ENCODE measurements at places on chromosomes 13 and 19.

DNA sequence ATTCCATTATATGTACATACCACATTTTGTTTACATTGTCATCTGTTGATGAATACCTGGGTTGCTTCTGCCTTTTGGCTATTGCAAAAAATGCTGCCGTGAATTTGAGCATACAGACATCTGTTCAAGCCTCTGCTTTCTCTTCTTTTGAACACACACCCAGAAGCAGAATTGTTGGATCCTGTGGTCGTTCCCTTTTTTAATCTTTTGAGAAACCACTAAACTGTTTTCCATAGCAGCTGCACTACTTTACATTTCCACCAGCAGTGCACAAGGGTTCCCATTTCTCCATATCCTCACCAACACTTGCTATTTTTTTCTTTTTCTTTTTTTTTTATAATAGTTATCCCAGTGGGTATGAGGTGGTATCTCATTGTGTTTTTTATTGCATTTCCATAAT lies 123.5 kb downstream of the TEX29 start:
- DNase-seq, result no peak

DNA sequence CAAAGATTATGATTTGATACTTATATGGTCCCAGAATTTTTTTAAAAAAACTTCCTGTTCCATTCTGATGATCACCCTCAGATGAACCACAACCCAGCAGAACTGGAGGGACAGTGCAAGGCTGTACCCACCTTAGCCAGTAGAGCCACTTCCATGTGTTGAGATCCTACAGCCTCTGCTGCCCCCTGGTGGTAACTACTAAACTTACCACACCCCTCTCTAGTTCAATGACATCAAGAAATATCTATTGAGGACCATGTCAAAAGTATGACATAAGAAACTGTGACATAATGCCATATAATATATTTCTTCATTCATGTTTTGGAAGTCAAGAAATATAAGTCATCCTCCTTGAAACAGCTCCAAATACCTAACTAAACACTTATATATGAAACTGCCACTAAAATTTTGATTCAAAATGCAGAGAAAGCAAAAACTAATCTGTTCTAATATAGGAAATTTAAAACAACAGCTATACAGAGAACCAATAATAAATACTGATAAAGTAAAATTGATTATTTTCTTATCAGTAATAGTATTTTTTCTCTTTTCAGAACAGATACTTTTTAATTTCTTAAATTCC lies 412.6 kb downstream of the KCTD12 start:
- peak; percentile 76 for DNase-seq

GRCh38 chr13:22082030-22082429 lies 411.2 kb downstream of the FGF9 start:
- DNase-seq, result no peak

DNA sequence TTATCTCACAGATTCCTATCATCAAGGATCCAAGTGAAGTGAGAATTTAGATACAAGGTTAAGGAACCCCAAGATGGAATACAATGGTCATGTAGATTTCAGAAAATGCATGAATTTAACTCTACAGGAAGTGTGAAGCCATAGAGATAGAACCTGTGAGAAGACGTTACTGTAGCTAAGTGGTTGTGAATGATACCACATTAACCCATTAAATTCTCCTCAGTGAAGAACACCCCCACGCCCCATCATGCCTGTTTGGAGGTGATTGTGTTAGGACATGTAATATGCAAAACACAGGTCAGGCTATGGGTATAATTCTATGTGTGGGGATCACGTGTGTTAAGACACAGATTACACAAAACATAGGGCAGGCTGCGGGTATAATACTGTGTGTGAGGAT lies 1166.7 kb downstream of the EFNB2 start:
- DNase-seq, result no peak

- no peak for DNase-seq
Observed at GRCh38 chr19:18399008-18399407, 1.6 kb upstream of the LRRC25 start.

DNA sequence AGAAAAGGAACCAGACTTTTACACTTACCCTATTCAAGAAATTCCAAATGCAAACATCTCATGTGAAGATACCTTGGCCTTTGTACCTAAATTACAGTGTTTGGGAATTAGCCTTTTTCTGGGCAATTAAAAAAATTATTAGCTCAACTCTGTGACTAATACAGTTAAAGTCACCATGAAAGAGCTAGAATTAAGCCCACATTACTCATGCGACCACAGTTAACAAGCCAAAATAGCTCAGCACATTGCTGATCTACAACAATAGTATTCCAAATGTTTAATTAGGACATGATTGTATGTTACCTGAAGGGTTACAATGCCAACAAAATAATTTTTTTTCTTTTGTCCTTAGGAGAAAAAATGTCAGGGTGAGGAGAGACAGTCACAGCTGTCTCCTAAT lies 263.6 kb upstream of the GPC6 start:
- no peak for DNase-seq

GRCh38 chr19:14085309-14085995 lies at the start of gene C19orf67:
Gene C19orf67, minus strand, starts transcription at chr19:14085783. Its CDS starts 156 bp downstream, at chr19:14085627.
- no peak for DNase-seq

DNA sequence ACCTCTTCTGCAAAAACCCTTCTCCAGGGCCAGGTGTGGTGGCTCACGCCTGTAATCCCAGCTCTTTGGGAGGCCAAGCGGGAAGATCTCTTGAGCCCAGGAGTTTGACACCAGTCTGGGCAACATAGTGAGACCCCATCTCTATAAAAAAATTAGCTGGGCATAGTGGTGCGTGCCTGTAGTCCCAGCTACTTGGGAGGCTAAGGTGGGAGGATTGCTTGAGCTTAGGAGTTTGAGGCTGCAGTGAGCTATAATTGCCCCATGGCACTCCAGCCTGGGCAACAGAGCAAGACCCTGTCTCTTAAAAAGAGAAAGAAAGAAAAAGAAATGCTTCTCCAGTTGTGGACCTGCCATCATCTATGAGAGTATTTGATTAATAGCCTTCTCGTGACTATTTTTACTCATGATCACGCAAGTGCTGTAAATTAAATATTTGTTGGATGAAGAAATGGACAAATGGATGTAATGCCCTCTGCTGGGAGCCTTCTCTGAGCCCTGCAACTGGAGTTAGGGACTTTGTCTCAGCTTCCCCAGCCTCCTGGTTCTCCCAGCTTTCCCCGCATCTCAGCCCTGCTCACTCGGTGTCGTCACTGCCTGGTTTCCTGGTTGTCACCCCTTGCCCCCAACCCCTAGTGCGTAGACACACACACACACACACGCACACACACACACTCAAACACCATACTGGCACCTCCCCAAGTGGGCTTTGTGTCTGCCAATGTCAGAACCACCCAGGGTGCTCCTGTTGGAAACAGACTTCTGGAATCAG lies 12.2 kb downstream of the WIZ start:
- DNase-seq, result no peak

GRCh38 chr13:44809190-44809589 lies 180.1 kb downstream of the NUFIP1 start:
- DNase-seq, result no peak

DNA sequence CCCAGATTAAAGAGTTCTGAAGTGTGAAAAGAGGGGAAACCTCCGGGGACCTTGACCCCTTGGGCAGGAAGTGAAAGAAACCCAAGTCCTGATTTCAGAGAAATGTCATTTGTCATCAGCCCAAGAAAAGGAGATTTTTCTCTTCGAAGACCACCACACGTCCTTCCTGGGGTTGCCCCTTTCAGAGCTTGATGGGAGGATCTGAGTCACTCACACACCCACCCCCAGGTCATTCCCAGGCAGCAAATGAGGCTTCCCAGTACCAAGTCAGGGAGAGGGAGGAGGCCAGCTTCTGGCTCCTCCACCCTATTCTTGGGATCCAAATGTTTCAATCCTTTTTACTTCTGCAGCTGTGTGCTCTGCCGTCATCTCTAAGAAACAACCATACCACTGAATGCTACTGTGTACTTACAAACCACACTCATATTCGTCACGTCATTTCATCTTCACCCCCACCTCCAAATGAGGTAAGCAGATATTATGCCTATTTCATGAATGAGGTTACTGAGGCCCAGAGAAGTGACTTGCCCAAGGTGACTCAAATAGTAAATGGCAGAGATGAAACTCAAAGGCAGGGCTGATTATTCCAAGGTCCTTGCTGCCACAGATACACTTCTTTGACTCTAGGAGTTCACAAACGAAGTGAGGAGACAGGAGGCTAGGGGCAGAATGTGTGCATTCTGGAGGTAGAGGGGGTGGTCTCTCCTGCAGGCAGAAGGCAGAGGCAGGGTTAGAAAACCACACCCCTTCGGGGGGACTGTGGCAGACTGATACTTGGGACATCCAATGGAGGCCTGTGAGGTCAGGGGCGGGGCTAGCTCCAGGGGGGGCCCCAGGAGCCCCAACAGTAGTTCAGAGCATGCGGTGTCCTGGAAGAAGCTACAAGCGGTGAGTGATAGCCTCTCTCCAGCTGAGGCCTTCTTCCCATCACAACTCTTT lies 5.0 kb upstream of the KMT2B start:
- DNase-seq, result peak; percentile 52

DNA sequence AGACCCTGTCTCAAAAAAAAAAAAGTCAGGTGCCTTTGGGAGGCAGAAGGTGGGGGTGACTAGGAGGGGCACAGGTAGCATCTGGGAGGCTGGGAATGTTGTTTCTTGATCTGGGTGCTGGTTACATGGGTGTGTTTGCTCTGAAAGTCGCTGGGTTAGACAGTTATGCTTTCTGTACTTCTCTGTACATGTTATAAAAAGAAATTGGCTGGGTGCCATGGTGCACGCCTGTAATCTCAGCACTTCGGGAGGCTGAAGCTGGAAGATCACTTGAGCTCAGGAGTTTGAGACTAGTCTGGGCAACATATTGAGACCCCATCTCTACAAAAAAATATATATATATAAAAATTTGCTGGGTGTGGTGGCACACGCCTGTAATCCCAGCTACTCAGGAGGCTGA lies 15.1 kb downstream of the NOSIP start:
- DNase-seq, result no peak

DNA sequence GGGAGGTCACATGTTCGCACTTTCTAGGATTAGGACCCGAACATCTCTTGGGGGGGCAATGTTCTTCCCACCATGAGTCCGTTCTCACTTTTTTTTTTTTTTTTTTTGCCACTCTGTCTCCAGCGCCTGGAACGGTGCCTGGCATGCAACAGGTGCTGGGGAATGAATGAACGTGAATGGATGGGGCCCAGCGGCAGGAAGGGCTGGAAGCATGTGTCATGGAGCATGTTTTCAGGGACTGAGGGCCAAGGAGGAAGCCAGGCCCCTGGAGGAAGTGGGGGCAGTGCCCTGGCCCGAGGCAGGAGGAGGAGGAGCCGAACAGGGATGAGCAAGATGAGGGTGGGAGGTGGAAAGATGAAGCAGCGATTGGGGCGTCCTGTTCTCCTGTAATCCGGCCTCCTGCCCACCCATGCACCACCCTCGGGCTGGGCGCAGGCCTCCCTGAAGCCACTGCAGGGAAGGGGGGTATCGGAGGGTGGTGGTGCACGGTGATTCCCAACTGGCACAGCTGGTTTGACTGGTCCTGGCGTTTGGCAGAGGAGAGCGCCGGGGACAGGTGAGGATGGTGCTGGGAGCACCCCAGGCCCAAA lies 8.8 kb upstream of the SULT2B1 start:
- no peak for DNase-seq

GRCh38 chr13:111384441-111385182 lies 64.2 kb downstream of the TEX29 start:
- DNase-seq, result no peak

- DNase-seq, result no peak
Observed at GRCh38 chr19:17296976-17297375, 6.2 kb downstream of the ABHD8 start.

DNA sequence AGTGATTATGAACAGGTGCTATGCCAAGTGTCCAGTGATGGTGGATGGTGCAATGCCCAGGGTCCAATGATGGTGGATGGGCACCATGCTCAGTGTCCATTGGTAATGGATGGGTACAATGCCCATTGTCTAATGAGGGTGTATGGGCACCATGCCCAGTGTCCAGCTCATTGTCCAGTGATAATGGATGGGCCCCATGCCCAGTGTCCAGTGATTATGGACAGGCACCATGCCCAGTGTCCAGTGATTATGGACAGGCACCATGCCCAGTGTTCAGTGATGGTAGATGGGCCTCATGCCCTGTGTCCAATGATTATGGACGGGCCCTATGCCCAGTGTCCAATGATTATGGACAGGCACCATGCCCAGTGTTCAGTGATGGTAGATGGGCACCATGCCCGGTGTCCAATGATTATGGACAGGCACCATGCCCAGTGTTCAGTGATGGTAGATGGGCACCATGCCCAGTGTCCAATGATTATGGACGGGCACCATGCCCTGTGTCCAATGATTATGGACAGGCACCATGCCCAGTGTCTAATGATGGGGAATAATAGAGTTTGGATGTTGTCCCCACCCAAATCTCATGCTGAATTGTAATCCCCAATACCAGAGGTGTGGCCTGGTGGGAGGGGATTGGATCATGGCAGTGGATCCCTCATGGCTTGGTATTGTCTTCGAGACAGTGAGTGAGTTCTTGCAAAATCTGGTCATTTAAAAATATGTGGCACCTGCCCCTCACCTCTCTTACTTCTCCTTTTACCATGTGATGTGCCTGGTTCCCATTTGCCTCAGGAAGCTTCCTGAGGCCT lies 87.8 kb downstream of the ANKRD10 start:
- DNase-seq, result no peak

- DNase-seq, result no peak
Observed at GRCh38 chr19:46471116-46471733, at the start of gene PNMA8A. Gene PNMA8A, minus strand, starts transcription at chr19:46471563. Its CDS starts 528 bp downstream, at chr19:46471035.

GRCh38 chr19:51531349-51532315 lies at the start of gene SIGLEC6:
Gene SIGLEC6, minus strand, starts transcription at chr19:51531670. Its CDS starts 22 bp downstream, at chr19:51531648.
- peak; percentile 29 for DNase-seq

DNA sequence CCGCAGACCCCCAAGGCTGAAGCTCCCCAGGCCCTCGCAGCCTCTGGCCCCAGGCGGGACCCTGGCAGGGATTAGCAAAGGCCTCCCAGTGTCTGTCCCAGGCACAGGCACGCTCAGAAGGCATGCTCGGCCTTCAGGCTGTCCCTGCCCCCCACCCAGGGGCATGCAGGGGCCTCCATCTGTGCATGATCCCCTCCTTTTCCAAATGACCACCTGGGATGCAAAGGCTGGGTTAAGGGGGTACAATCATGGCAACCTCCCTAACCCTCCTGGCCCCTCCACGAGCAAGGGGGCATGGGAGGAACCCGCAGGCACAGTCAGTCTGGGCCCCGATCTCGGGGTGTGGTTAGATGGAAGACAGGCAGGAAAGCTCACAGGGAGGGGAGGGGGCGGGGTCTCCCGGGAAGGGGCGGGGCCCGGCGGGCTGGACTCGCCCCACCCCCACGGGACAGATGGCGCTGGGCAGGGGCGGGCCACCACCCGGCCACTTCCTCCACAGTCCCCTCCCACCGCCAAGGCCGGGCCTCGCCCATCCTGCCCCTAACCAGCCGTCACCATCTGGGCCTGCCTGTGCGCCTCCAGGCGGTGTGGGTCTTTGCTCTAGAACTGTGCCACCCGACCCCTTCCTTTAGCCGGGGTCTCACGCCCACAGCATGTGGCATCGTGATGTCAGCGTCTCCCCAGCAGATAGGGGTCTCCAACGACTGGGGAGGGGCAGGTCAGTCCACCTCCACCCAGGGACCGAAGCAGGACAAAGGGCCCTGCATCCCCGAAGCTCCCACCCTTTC lies 7.0 kb upstream of the REXO1 start:
- peak; percentile 92 for DNase-seq

- DNase-seq, result no peak
Observed at GRCh38 chr19:5844456-5845433, 5.2 kb upstream of the FUT6 start.

All from CD4-positive, alpha-beta T cell treated with Interleukin-10 for 1 hour (primary cell).